ENCODE measurements at places on chromosomes 4 and X.
A peak's percentile ranks its signal among the peaks of the same experiment; 100 is the strongest.

DNA sequence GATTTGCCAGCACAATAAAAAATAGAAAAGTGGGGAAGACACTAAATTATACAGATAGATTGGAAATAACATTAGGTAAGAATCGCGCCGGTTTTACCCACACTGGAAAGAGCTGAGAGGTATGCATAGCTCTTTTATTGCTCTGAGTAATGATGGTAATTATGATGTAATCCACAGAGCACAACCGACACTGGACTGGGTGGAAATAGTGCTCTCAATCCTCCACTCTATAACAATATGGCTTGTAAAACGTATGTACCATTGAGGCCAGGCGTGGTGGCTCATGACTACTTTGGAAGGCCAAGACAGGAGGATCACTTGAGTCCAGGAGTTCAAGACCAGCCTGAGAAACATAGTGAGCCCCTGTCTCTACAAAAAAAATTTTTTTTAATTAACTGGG lies 104.3 kb upstream of the RAPGEF2 start:
- DNase-seq, result no peak

- DNase-seq, result no peak
Observed at GRCh38 chr4:59712470-59712869, 1487.7 kb upstream of the ADGRL3 start.

GRCh38 chr4:184940500-184940899 lies 77.8 kb upstream of the HELT start:
- no peak for DNase-seq

- DNase-seq, result no peak
Observed at GRCh38 chr4:118770741-118771187, 65.2 kb downstream of the SEC24D start.

- DNase-seq, result no peak
Observed at GRCh38 chr4:158630893-158631292, 40.8 kb downstream of the C4orf46 start.

- DNase-seq, result no peak
Observed at GRCh38 chrX:130267956-130268448, 697 bp downstream of the ZNF280C start.

- DNase-seq, result peak; percentile 9
Observed at GRCh38 chr4:94304365-94304971, 38.2 kb downstream of the HPGDS start.

DNA sequence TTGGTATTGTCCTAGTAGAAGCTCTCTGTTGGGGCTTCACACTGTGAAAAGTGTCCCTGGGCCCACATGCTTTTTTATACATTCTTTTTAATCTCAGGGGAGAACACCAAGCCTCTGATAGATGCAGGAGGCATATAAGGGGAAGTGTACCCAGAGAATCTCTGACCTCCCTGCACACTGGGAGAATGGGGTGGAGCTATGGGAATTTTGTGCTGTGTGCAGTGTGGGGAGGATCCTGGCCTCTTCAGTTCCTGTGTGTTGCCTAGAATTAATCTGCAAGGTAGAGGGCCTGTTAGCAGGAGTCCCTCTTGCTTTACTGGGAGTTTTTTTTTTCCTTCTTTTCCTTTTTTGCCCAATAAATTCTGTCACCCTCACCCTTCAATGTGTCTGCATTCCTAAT lies 49.2 kb upstream of the SPIN4 start:
- no peak for DNase-seq

DNA sequence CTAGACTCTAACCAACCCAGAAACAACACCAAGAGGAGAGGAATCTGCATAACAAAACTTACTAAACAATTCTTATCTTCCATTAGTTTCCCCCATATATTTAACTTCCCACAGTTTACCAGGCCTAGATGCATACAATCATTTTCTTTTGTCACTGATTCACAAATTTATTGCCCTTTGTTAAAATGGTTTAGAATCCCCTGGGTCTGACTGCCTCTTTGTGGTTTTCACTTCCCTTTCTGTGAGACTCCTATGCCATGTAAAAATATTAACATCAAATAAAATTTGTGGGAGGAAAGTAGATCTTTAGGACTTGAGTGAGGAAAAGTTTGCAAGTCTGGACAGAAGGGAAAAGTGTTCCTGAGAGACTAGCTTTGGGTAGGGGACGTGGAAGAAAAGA lies 393.8 kb upstream of the CNKSR2 start:
- DNase-seq, result no peak

Measured in HTR-8/SVneo (cell line).